A549 treated with ZK216348 at 1 μM for 4 hours (cell line): ENCODE measurements at places on chromosomes 3 and 15. TPM values are rescaled to one million over a fixed set of nuclear protein-coding genes. Genes with fewer than 3 reads are reported as not detected.

The CCDC39 gene
- total RNA-seq = not detected in 5 replicates

The HACL1 gene
- 21.9 to 28.9 TPM (median 23.7 TPM) in 5 replicates for total RNA-seq

The FAM174B gene
- total RNA-seq = 4.8 to 8.2 TPM (median 7.0 TPM) in 5 replicates

The DAZL gene
- not detected in 5 replicates for total RNA-seq

The AGTR1 gene
- 0.19 to 0.68 TPM (median 0.54 TPM) in 5 replicates for total RNA-seq

The CCRL2 gene
- total RNA-seq = 0.14 to 0.42 TPM (median 0.16 TPM) in 3 of 5 replicates, not detected in the others

The ACTR8 gene
- 14.5 to 17.8 TPM (median 15.9 TPM) in 5 replicates for total RNA-seq
